ENCODE measurements at places on chromosomes 1 and 21. TPM values are rescaled to one million over a fixed set of nuclear protein-coding genes. Genes with fewer than 3 reads are reported as not detected.

The SERINC2 gene
- total RNA-seq: not detected

The CYP4B1 gene
- not detected for total RNA-seq

The UBE2J2 gene
- total RNA-seq: 48.5 TPM

GRCh38 chr1:116465845-116466685, 93.0 kb downstream of the ATP1A1 start:
- H3K27ac ChIP-seq: no peak overlapping the region
- DNase-seq: no peak
- H3K36me3 ChIP-seq: no peaks in the 10 kb centered on the region
- no peak overlapping the region for H3K4me3 ChIP-seq

All from activated naive CD4-positive, alpha-beta T cell treated with anti-CD3 and anti-CD28 coated beads for 36 hours (primary cell).